ENCODE measurements at places on chromosomes 16 and 17.

- peak; percentile 50 for DNase-seq
- peaks cover 9% of the 10 kb centered on the region for H3K27me3 ChIP-seq
- H3K27ac ChIP-seq = no peak overlapping the region
These were observed 4.0 kb downstream of the CIAO2B start for GRCh38 chr16:66930189-66930588.

DNA sequence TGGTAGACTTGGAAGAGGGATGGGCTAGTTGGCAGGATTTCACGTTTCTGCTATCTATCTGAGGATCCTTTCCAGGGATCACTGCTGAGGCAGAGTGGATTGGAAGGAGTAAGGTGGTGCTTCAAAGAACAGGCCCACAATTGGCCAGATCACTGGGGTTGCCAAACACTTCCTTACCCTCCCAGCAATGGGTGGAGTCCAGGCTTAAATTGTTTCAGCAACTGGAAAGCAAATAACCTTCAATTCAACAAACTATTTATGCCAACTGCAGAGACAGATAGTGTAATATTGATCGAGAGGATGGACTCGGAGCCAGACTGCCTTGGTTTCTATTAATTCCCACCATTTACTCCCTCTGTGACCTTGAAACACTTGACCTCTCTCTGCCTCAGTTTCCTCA lies 2.1 kb downstream of the ARRB2 start:
- no peak overlapping the region for H3K4me3 ChIP-seq
- H3K36me3 ChIP-seq = no peaks in the 10 kb centered on the region
- no peak for DNase-seq
- no peak overlapping the region for H3K27ac ChIP-seq
- no peaks in the 10 kb centered on the region for H3K27me3 ChIP-seq
- H3K4me1 ChIP-seq = peaks cover 21% of the 10 kb centered on the region

GRCh38 chr16:67215706-67216105 lies 11.2 kb upstream of the TMEM208 start:
- H3K27ac ChIP-seq = no peak overlapping the region
- H3K4me3 ChIP-seq = no peak overlapping the region
- H3K4me1 ChIP-seq = peaks cover 20% of the 10 kb centered on the region
- H3K36me3 ChIP-seq = no peaks in the 10 kb centered on the region
- no peak for DNase-seq
- no peaks in the 10 kb centered on the region for H3K27me3 ChIP-seq

DNA sequence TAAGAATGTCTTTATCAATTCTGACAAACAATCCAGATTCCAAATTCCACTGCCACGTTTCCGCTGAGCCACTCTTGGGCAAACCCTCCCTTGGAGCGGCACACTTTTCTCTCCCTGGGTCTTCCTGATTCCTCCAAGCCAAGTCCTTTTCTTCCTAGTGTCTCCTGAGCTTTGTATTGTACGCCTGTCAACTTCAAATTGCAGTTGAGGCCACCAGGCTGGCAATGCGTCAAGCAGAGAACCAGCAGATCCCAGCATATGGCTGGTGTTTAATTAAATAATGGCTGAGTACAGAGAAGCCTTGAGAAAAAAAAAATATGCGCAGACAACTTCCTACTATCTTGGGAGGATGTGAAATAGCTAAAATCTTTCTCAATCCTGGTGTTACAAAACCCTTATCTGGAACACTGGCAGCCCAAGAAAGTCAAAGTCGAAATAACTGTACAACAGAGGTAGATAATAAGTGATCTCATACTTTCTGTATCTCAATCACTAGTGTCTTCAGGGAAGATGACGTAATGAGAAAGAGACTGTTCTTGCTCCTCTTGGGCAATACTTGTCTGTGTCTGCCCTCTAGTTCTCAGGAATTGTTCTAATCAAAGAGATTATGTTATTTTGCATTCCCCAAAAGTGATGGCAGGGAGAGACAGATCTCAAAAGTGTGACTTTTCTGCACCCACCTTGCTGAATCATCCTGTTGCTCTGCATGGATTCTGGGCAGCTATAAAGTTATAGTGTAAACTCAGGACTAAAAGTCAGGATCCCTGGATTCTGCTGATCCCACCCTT lies 15.0 kb downstream of the SMIM36 start:
- no peaks in the 10 kb centered on the region for H3K36me3 ChIP-seq
- DNase-seq = peak; percentile 48
- no peaks in the 10 kb centered on the region for H3K27me3 ChIP-seq
- peak overlapping the region; percentile 8 for H3K27ac ChIP-seq
- H3K4me1 ChIP-seq = peaks cover 4% of the 10 kb centered on the region

- DNase-seq = no peak
- no peaks in the 10 kb centered on the region for H3K27me3 ChIP-seq
- no peak overlapping the region for H3K27ac ChIP-seq
- peaks cover 33% of the 10 kb centered on the region for H3K4me1 ChIP-seq
- H3K4me3 ChIP-seq = 0 out of 2 replicates have a peak overlapping the region, but pooled peaks have one; percentile 15
- no peaks in the 10 kb centered on the region for H3K36me3 ChIP-seq
These were observed 4.2 kb downstream of the CORO6 start for GRCh38 chr17:29618272-29619065.

DNA sequence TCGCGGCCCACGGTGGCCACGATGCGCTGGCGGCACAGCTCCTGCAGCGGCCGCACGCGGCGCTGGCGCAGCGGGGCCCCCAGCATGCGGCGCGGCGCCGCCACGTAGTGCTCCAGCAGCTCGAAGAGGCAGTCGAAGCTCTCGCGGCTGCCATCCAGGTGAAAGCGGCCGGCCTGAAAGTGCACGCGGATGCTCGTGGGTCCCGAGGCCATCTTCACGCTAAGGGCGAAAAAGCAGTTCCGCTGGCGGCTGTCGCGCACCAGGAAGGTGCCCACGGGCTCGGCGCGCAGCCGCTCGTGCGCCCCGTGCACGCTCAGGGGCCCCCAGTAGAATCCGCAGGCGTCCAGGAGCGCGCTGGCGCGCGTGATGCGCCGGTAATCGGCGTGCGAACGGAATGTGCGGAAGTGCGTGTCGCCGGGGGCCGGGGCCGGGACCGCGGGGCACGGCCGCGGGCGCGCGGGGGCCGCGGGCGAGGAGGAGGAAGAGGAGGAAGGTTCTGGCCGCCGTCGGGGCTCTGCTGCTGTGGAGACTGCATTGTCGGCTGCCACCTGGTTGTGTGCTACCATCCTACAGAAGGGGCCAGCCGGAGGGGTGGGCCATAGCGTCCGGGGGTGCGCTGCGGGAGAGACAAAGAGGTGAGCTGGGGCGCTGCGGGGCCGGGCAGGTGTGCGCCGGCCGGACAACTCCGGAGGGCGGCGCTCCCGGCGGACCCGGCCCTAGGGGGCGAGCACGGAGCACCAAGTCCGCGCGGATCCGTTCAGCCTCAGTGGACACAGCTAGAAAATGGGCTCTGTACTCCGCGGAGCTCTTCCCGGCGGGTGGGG lies 879 bp downstream of the SOCS1 start:
- peak overlapping the region; percentile 86 for H3K27ac ChIP-seq
- H3K27me3 ChIP-seq = 0 out of 2 replicates have a peak, but pooled peaks cover 4% of the 10 kb centered on the region
- H3K4me1 ChIP-seq = peaks cover 47% of the 10 kb centered on the region
- peaks cover 25% of the 10 kb centered on the region for H3K36me3 ChIP-seq

DNA sequence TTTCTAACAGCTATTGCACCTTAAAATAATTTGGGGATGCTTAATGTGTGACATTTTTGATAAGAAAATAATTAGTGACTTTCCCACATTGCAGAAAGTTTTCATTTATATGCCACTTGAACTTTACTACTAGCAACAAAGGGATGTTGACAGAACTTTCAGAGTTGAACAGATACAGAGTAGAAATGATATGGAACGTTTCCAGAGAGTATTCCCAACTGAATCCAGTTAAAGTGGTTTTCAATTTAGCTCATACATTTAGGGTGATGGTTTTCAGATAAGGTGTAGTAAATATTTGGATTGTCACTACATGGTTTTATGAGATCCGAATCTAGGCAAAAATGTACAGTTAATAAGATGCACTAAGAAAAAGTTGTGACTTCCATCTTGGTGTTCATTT lies 17.3 kb downstream of the MAP2K4 start:
- H3K27me3 ChIP-seq = no peaks in the 10 kb centered on the region
- no peak overlapping the region for H3K27ac ChIP-seq
- DNase-seq = no peak
- H3K4me3 ChIP-seq = no peak overlapping the region
- H3K4me1 ChIP-seq = peaks cover 4% of the 10 kb centered on the region
- no peaks in the 10 kb centered on the region for H3K36me3 ChIP-seq

- no peaks in the 10 kb centered on the region for H3K36me3 ChIP-seq
- no peak overlapping the region for H3K4me3 ChIP-seq
- H3K27ac ChIP-seq = no peak overlapping the region
These were observed 503.7 kb upstream of the C16orf82 start for GRCh38 chr16:26563018-26563417.

- no peak overlapping the region for H3K4me3 ChIP-seq
- no peaks in the 10 kb centered on the region for H3K36me3 ChIP-seq
- H3K27ac ChIP-seq = no peak overlapping the region
- no peaks in the 10 kb centered on the region for H3K27me3 ChIP-seq
- no peak for DNase-seq
- H3K4me1 ChIP-seq = no peaks in the 10 kb centered on the region
These were observed 53.1 kb downstream of the AIPL1 start for GRCh38 chr17:6381526-6382465.

DNA sequence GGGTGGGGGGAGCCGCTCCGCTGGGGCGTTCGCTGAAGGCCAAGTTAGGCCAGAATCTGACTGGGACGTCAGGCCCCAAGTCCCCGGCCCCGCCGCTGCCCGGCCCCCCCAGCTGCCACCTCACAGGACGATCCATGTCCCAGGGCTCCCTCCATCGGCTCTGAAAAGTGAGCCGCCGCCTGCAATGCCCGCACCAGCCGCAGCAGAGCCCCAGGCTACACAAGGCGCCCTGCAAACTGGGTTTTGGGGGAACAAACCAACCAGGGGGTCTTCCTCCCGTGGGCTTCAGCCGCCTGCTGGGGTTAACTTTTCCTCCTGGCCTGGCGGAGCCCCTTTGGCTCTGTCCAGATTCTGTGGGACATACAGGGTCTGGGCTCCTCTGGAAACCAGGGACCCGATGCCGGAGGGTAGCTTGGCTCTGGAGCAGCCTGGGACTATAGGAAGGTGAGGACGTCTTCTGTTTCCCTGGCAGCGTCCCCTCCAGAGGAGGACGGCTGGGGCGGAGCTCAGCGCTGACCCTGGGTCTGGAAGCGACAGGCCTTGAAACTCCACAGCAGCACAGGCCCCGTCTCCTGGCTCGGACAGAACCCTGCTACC lies 835 bp downstream of the NME4 start:
- peak overlapping the region; percentile 70 for H3K4me3 ChIP-seq
- H3K36me3 ChIP-seq = peaks cover 24% of the 10 kb centered on the region
- H3K27me3 ChIP-seq = no peaks in the 10 kb centered on the region
- peaks cover 29% of the 10 kb centered on the region for H3K4me1 ChIP-seq

GRCh38 chr17:16254773-16255400 lies 37.9 kb downstream of the PIGL start:
- DNase-seq = no peak
- no peaks in the 10 kb centered on the region for H3K4me1 ChIP-seq
- peak overlapping the region; percentile 55 for H3K27ac ChIP-seq
- no peaks in the 10 kb centered on the region for H3K36me3 ChIP-seq

- DNase-seq = no peak
- no peak overlapping the region for H3K4me3 ChIP-seq
- H3K4me1 ChIP-seq = no peaks in the 10 kb centered on the region
- H3K27me3 ChIP-seq = peaks cover 18% of the 10 kb centered on the region
- no peak overlapping the region for H3K27ac ChIP-seq
These were observed 19.4 kb upstream of the ZNF469 start for GRCh38 chr16:88363239-88363891.

DNA sequence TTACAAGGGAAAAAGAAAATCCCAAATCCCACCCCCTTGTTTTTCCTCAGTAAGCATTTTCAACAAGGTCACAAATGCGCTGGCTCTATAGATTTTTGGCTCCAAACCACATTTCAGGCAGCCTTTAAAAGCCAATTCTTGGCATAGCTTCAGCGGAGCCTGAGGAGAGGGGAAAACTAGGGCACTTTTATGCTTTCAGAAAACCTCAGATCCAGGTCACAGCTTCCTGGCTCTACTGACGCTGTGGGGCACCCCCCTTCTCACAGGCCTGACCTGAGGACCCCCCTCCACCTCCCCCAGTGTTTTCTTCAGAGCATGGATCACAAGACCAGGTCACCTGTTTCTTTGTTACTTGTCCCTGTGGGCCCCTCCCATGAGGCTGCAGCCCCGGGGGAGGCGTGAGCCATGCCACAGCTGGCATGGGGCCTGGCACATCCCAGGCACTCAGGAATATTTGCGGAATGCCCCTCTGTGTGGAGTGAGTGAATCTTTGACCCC lies 30.1 kb upstream of the MTSS2 start:
- peaks cover 6% of the 10 kb centered on the region for H3K36me3 ChIP-seq
- H3K4me1 ChIP-seq = peaks cover 2% of the 10 kb centered on the region
- H3K27ac ChIP-seq = no peak overlapping the region
- H3K4me3 ChIP-seq = no peak overlapping the region
- DNase-seq = no peak
